Lung (tissue), 17 donors: ENCODE measurements at places on chromosomes 2 and 18. TPM values are rescaled to one million over a fixed set of nuclear protein-coding genes. Genes with fewer than 3 reads are reported as not detected.

CTAGE1 gene
- 0.06 TPM for total RNA-seq

BCL11A gene
- 7.6 TPM for total RNA-seq

EFHD1 gene
- total RNA-seq: 8.6 TPM

DSC3 gene
- total RNA-seq: 1.3 TPM

SAG gene
- 0.46 TPM for total RNA-seq

SERPINB13 gene
- total RNA-seq: not detected

OTOS gene
- total RNA-seq: not detected

ZAP70 gene
- total RNA-seq: 5.1 TPM

DAW1 gene
- total RNA-seq: 18.7 TPM

SLC16A14 gene
- 8.2 TPM for total RNA-seq

PKDCC gene
- 107 TPM for total RNA-seq

REG1B gene
- total RNA-seq: not detected

TGFBRAP1 gene
- total RNA-seq: 19.7 TPM

CYP27C1 gene
- total RNA-seq: 0.06 TPM

SKOR2 gene
- total RNA-seq: not detected

ANKRD30B gene
- not detected for total RNA-seq

GALNT13 gene
- 3.1 TPM for total RNA-seq

IL36A gene
- total RNA-seq: not detected

SNED1 gene
- total RNA-seq: 74.6 TPM

HJURP gene
- total RNA-seq: 4.1 TPM

FKBP7 gene
- total RNA-seq: 7.7 TPM

CIB4 gene
- not detected for total RNA-seq

SERPINB4 gene
- not detected for total RNA-seq

CD8B gene
- 0.77 TPM for total RNA-seq

UGT1A4 gene
- total RNA-seq: 0.21 TPM

STARD6 gene
- not detected for total RNA-seq

SMYD1 gene
- total RNA-seq: 0.20 TPM

SPP2 gene
- total RNA-seq: not detected

MOCOS gene
- 4.0 TPM for total RNA-seq

SLC35G4 gene
- not detected for total RNA-seq
